SW 1271 (cell line): ENCODE measurements at places on chromosomes 2 and 18.
A peak's percentile ranks its signal among the peaks of the same experiment; 100 is the strongest.

DNA sequence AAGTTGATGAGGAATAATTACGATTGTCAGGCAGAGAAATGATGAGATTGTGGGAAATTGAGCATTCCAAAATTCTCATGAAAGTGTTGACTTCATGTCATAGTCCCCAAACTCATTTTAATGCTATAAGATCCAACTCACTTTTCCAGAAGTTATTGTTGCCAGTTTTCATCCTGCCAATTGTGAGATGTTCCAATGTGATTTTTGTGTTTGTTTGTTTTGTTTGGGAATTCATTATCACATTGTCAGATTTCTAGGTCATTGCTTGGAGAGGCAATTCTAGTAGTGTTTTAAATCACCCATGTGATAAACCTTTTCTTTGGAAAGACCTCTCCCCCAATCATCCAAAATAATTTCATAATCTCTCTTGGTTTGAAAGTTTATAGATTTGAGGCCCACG is 86.0 kb upstream of the ACVR2A start:
- DNase-seq = no peak

DNA sequence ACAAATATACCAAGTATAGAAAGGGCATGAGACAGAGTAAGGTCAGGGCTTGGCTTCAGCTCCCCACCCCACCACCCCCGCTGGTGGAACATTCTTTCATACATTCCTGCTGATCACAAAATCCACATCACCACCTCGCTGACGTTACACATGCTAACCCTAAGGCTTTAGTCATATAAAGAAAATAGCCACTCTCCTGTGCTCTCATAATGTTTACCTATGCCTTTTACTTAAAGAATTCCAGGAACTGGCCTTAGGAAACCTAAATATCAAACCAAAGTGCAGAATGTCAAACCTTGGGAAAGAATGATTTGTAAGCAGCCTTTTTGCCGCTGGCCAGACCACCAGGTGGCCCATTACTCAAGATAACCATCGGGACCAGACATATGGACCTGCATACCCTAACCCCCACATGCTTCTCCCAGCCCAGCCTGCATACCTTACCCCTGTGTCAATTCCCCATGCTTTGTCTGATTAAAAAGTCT is 136.3 kb upstream of the SLC39A10 start:
- DNase-seq = no peak

DNA sequence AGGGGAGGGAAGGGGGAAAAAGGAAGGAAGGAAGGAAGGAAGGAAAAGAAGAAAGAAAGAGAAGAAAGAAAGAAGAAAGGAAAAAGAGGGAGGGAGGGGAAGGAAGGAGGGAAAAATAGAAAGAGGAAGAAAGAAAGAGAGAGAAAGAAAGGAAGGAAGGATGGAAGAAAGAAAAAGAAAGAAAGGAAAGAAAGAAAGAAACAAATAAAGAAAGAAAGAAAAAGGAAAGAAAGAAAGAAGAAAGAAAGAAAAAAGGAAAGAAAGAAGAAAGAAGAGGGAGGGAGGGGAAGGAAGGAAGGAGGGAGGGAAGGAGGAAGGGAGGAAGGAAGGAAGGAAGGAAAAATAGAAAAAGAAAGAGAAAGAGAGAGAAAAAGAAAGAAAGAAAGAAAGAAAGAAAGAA is 315.8 kb upstream of the PIK3C3 start:
- DNase-seq = no peak

GRCh38 chr2:108895188-108895587 is 93.8 kb downstream of the EDAR start:
- DNase-seq = no peak

GRCh38 chr2:235666213-235666781 is 172.5 kb downstream of the AGAP1 start:
- peak; percentile 78 for DNase-seq

DNA sequence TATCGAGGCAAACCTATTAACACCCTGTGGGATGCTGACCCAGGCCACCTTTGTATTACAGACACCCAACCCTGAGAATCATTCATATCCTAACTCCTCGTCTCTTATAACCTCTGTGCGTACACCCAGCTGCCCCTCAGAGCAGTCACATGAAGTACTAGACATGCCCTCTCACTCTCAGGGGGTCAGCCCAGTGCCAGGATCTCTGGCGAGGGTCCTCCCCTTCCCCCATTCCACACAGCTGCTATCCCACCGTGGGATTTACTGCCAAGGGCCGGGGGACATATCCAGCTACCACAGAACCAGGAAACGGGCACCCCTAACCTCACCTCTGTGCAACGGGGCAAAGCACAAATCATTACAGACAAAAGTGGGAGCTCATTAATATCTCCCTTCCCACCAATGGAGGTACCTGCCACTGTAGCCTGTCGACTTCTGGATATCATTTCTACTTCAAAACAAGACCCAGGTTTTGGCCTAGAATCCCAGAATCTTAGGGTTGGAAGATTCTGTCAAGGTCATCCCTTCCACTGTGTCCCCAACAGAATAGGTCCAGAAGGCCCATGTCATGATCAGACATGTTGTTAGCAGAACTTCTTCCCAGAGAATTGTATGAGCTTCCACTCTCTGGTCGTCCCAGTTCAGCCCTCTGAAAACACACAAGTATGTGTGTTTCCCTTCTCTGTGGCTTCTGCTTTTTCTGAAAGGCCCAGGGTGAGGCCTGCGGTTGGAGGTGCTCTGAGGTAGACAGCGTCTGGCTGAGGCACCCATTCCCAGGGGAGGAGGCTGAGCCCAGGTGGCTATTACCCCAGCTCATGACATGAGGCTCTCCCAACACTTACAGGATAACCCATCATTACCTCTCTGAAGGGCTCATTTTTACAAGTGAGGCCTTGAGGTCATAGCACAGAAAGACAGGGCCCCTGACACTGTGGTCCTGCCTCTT is 1.7 kb downstream of the TMBIM1 start:
- no peak for DNase-seq

DNA sequence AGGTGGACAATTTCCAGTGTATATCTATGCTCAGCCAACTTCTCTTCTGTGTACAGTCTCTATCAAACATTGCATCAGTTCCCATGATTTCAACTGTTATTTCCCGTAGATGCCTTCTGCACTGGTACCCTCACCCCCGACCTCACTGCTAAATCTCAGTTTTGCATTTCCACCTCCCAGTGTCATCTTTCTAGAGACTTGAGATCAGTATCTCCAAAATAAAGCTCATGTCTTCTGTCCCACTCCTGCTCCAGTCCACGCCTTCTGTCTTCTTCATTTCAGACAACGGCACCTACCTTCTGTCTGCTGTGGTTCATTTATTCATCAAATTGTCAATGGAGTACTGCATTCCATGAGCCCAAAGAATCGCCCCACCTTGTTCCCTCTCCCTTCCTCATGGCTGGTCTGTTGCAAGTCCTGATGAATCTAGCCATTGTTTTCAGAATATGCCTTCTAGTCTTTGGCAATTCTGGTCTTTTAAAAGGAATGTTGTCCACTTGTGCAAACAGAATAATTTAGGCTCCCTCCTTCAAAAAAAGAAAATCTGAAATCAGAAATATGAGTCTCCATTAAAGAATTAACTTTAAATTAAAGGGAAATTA is 23.3 kb upstream of the NPAS2 start:
- DNase-seq = no peak

GRCh38 chr2:229601396-229601795 is 113.0 kb downstream of the DNER start:
- no peak for DNase-seq

GRCh38 chr2:207503234-207503633 is 26.5 kb upstream of the CREB1 start:
- DNase-seq = no peak

DNA sequence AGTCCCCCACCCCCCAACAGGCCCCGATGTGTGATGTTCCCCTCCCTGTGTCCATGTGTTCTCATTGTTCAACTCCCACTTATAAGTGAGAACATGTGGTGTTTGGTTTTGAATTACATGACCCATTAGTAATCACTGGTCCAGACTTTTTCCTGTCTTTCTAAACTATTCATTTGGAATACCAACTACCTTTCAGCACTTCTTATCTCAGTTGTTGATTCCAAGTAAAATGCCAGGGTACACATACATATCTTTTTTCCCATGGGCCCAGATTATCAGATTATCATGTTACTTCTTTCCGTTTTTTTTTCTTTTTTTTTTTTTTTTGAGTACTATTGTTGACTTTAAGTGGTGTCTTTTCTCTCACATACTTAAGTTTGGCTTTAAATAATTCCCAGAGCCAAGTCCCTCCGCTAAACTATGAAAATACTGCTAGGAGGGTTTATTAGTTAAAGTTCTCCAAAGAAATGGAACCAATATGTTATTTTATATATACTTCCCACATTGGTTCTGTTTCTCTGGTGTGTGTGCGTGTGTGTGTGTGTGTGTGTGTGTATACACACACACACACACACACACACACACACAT is 389.3 kb downstream of the IRS1 start:
- no peak for DNase-seq

- no peak for DNase-seq
Observed at GRCh38 chr2:121094101-121094500, 190.9 kb downstream of the TFCP2L1 start.

GRCh38 chr2:157874997-157875640 is 1.0 kb downstream of the ACVR1 start:
- DNase-seq = no peak

DNA sequence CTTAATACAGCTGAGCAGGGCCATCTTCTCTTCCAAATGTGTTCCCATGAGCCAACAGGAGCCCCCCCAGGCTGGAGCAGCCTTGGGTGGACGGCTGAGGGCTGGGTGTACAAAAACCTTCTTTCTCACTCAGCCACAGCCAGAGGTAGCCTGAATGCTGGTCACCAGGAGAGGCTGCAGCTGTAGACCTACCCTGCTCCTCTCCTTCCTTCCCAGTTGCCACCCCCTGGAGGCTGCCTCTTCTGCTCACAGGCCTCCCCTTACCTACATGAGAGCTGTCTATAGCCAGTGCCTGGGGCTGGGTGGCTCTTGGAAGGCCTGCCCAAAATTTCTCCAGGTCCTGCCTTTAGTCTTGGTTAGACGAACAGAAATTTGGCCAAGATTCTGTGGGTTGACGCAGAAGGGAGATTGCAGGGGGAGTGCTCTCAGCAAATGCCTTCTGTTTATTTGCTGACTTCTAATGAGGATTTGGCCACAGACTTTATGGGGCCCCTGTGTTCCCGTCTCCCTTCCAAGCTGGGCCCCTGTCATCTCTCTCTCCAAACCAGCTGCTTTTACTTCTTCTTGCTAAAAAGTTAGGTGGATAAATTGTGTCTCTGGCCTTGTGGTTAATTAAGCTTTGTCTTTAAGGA is 18.3 kb downstream of the CELF4 start:
- DNase-seq = no peak

- DNase-seq = no peak
Observed at GRCh38 chr2:203002054-203002821, 12.4 kb upstream of the NBEAL1 start.

DNA sequence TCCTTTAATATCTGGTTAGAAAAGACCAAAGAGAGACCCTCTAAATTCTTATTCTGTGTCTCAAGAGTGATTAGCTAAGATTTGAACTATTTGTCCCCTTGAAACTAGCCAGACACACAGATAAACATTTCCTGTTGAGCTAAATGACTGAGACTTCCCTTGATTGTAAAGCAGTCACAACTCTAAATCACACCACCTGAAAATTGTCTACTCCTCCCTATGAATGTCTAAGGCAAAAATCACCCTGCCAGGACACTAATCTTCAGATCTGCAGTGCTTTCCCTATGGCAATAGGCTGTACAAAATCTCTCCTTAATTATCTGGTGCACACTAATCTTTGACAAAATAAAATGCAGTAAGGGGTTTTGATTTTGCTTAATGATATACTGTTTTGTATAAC is 200.5 kb upstream of the GULP1 start:
- no peak for DNase-seq

GRCh38 chr2:152336119-152336853 is 1.3 kb downstream of the FMNL2 start:
- peak; percentile 12 for DNase-seq

DNA sequence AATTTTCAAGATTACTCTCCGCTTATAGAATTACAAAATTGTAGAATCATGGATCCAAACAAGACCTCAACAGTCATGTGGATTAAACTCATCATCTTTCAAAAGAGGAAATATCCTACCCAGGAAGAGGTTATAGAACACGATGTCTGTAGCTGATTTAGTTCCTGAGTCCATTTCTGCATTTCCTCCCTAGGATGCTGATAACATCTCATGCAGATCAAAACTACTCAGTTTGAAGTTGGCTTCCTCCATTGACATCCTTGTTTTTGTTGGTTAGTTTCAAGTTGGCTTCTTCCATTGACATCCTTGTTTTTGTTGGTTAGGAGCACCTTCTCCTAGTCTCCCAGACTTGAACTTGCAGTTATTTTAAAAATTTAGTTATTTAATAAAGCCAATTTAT is 147.5 kb downstream of the PARD3B start:
- DNase-seq = no peak

- no peak for DNase-seq
Observed at GRCh38 chr2:128513961-128514283, 195.3 kb upstream of the HS6ST1 start.

DNA sequence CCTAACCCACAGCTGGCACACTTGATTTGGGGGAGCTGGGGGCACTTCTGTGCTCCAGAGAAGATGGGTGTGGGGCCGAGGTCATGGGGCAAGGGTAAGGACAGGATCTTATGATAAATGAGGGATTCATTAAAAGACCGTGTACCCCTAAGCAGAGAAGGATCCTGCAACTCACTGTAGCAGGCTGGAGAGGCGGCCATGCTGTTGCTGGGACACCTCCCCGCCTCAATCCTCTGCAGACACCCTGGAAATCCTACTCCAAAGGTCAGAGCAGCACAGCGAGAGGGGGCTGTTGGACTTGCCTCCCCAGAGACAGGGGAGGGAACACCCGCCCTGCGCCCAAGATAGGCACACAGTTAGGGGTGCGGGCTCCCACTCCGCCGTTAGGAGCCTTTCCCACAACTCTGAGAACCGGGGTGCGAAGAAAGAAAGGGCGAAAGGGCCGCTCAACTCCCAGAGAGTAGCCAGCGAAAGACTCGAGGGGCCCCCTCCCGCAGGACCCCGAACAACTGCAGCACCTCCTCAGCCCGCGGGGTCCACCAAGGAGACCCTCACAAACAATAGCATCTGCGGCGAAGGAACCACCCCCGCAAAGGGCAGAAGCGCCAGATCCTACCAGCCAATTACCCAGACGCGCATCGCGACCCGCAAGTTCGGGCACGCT is 1.4 kb downstream of the PARD6G start:
- no peak for DNase-seq

DNA sequence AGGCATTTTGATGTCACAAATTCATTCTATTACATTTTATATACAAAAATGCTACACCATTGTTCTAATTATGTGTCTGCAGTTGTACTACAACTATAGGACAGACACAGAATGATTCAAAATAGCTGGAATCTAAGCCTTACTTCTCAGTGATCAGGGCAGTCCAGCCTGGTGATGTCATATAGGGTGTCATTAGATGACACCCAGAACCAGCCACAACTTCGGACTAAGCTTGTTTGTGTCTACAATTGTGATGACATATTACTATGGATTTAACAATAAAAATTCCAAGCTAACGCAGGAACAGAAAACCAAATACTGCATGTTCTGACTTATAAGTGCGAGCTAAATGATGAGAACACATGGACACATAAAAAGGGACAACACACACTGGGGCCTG is 31.0 kb downstream of the M1AP start:
- DNase-seq = no peak

- no peak for DNase-seq
Observed at GRCh38 chr2:236787885-236788284, 218.3 kb downstream of the ACKR3 start.
